ENCODE measurements at places on chromosomes 5 and 9.

GRCh38 chr9:80871596-80871995 lies 817.8 kb downstream of the TLE1 start:
- no peak for DNase-seq

DNA sequence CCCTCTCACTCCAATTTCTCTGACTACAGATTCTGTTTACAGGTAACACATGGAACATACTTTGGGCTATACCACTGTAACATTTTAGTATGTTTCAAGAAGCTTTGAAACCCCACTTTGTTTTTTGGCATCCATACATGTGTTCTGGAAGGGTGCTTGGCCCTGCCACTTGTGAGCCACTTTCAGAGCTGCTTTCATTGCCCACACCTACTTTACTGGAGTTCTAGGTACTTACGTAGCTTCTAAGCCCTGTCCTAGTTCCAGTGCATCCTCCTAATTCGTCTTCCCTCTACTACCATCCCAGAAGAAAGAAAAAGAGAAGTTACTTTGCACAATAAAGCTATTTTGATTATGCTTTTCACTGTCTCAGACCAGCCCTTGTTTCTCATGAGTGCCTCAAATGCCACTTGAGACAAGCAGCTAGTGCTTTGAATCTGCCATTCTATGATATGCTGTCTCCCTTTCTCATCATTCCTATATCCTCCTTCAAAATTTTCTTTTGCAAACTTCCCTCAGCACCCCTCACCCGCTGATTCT lies 26.5 kb upstream of the C5orf47 start:
- no peak for DNase-seq

- no peak for DNase-seq
These were observed 749.7 kb upstream of the COX7C start for GRCh38 chr5:85868070-85868469.

GRCh38 chr9:123081824-123082223 lies 48.4 kb downstream of the GPR21 start:
- no peak for DNase-seq

DNA sequence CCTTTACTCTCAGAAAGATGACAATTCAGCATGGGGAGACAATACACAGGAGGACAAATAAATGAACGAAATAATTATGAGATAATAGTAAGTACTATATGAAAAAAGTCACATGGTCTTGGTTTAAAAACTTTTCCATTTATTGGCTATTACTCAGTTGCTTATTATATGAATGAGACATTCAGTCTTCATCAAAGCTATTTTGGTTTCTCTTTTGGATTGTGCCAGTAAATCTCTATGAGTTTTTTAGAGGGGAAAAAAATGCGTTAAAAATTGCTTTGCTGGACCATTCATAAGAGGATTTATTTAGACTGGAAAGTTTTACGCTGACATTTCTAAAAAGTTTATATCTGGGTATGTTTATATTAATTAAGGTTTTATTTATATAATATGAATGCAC lies 137.7 kb downstream of the AOPEP start:
- DNase-seq, result no peak

DNA sequence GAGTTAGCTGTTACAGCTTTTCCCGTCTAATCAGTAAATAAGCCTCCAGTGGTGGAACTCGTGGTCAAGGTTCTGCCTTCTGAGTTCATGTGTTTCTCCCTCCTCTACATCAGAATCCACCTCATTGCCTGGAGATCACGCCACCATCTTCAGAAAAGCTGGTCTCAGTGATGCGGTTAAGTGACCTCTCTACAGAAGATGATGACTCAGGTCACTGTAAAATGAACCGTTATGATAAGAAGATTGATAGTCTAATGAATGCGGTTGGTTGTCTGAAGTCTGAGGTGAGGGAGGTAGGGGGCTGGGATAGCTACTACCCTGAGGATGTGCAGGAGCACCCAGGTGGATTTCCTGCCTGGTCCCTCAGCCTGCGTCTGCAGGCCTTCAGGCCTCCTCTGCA lies 13.3 kb downstream of the ODF2 start:
- DNase-seq, result no peak

GRCh38 chr9:93206576-93207155 lies 22.7 kb downstream of the WNK2 start:
- DNase-seq, result no peak

GRCh38 chr5:124025306-124025845 lies 513.4 kb downstream of the CSNK1G3 start:
- no peak for DNase-seq

DNA sequence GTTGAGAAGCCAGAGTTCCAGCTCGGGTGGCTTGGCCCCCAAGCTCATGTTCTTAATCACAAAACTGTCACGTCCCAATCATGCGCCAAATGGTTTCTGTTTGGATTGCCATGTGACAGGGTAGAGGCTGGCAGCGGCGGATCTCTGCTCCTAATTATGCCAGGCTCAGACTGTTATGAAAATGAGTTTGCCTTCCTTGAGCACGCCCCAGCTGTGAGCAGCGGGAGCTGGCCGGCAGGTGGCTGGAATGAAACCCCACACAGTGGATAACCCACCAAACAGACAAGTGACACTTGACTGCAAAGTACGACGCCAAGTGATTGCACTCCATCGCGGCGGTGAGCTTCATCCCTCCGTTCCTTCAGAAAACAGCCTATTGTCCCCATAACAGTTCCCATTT lies 75.4 kb downstream of the CFAP77 start:
- no peak for DNase-seq

- no peak for DNase-seq
These were observed 127.2 kb upstream of the LARP1 start for GRCh38 chr5:154627698-154628678.

DNA sequence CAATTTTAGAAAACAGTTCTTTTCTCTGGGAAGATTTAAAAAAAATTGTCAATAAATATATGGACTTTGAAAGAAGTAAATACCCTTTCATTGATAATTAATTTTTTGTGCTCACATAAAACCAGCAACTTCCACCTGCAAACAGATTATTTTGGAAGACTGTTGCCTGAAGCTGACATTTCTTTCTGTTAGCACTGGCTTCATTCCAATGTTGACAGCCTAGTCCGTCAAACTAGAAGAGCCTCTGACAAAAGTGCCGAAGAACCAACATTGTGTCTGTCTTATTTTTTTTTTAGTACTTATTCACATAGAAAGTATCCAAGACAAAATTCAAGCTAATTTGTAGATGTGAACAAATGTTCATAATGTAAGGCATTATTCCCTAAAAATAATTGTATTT lies 108.6 kb upstream of the TMEM161B start:
- no peak for DNase-seq

DNA sequence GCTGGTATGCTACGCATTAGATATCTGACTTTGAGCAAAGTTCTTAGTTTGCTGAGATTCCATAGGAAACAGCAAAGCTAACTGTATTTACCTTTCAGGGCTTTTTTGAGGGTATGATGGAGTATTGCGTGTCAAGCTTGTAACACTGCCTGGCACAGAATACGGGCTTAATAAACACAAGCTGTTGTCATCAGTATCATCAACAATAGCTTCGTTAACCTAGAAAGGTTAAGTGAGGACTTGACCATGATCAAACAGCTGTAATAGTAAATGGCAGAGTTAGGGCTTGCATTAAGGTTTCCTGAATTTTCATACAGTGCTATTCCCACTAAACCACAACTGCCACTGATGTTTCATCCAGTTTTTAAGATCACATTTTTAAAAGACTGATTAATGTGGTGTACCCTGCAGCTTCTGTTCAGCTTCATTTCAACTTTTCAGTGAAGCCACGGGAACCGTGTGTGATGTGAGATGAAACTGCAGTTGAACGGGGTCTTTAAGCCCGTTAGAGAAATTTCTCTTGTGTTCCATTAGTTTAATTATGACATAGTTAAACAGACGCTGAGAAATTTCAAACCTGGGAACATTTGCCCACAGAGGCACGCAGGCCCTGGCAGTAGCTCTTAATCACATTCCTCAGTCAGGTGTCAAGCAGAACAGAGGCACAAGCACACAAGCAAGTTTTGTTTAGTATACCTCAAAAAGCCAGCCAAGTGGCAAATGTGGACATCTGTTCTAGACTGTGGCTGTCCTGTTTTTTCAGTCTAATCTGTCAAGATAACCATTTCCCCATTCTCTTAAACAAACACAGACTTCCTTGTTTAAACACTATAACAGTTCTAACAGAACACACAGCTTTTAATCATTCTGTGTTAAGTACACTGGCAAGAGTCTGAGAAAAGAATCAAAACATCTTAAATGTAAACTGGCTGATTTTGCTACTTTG lies 147.1 kb downstream of the ZNF608 start:
- DNase-seq, result no peak

- DNase-seq, result no peak
These were observed 8.7 kb downstream of the FAM193B start for GRCh38 chr5:177545487-177546257.

GRCh38 chr5:61600123-61600444 lies 268.0 kb downstream of the ZSWIM6 start:
- no peak for DNase-seq

GRCh38 chr5:163407034-163407655 lies 30.2 kb upstream of the CCNG1 start:
- DNase-seq, result no peak

DNA sequence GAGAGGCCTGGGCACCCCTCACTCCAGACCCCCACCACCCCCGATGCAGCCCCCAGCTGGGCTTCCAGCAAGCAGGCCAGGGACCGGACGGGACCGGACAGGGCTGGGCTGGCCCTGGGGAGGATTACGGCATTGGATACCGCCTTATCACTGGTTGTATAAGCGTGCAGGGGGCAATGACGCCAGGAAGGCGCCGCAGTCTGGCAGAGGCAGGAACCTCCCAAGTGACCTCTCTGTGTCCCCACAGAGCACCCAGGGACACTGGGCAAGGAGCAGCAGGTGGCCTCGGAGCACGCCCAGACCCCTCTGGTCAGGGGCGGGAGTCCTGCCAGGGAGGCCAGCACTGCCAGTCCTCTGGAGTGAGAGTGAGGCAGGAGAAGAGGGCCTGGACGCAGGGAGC lies 723 bp upstream of the LCN15 start:
- DNase-seq, result no peak

DNA sequence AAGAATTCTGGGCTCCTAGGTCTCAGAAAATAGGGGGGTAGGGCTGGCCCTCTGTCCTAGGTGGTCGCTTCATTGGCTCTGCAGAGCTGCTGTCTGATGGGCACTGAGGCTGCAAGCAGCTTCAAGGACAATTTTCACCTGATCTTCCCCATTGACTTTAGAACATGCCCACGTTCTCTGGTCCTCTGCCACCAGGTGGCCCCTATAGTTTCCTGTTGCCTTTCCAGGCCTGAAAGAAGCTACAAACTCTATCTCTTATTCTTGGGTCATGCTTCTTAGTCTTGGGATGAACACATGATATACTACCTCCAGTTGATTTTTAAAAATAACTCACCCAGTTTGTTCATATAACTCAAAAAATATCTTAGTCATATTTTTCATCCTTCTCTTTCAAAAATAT lies 26.3 kb downstream of the SPZ1 start:
- DNase-seq, result no peak

- DNase-seq, result no peak
These were observed 1399.2 kb upstream of the CDH6 start for GRCh38 chr5:29794141-29794787.

DNA sequence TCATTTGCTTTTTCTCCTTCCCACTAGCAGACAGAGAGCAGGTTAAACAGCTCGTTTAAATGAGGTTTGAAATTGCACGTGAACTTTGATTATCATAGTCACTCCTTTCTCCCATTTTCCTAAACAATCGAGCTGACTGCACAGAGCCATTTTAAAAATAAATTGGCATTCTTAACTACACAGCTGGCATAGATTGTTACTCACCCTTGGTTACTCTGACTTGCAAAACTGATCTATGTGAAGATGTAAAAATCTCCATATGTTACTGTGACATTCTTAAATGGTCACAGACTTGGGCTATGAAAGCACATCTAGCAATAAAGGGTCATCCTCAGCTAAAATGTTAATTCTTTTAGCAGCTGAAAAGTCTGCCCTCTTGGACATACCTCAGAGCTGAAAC lies 368.5 kb downstream of the DTWD2 start:
- no peak for DNase-seq

GRCh38 chr9:75064307-75065025 lies 23.5 kb downstream of the NMRK1 start:
- no peak for DNase-seq

GRCh38 chr9:35729700-35730485 lies 2.1 kb downstream of the TLN1 start:
- DNase-seq, result no peak

All from stimulated activated CD8-positive, alpha-beta memory T cell treated with anti-CD3 and anti-CD28 coated beads, Interleukin-7, amount 100 ng/mL, for 24 hours (primary cell).